ENCODE measurements at places on chromosomes 11 and 22. TPM values are rescaled to one million over a fixed set of nuclear protein-coding genes. Genes with fewer than 3 reads are reported as not detected.

MN1 gene
- 0.46 TPM for total RNA-seq

HSCB gene
- 11.2 TPM for total RNA-seq

TMEM86A gene
- 2.3 TPM for total RNA-seq

IGLL5 gene
- not detected for total RNA-seq

CSNK2A3 gene
- total RNA-seq = 1.8 TPM

TSPO gene
- total RNA-seq = 124 TPM

TANGO2 gene
- 31.9 TPM for total RNA-seq

LMO2 gene
- total RNA-seq = not detected

DRD2 gene
- not detected for total RNA-seq

POTEH gene
- total RNA-seq = not detected

TBX1 gene
- total RNA-seq = not detected

WT1 gene
- not detected for total RNA-seq

POU2F3 gene
- not detected for total RNA-seq

BAIAP2L2 gene
- total RNA-seq = 0.78 TPM

OR2D2 gene
- total RNA-seq = not detected

APOBEC3B gene
- 12.1 TPM for total RNA-seq

XKR3 gene
- not detected for total RNA-seq

CCDC89 gene
- 0.79 TPM for total RNA-seq

KRTAP5-7 gene
- total RNA-seq = 0.17 TPM

NEU3 gene
- 12.3 TPM for total RNA-seq

OLFML1 gene
- total RNA-seq = not detected

Measured in activated naive CD4-positive, alpha-beta T cell treated with anti-CD3 and anti-CD28 coated beads, Interleukin-2, amount 10 ng/mL, durations not matched to agents 5 hours and 36 hours (primary cell).